Thymus (tissue), 14 donors: ENCODE measurements at places on chromosomes 12 and 14.

DNA sequence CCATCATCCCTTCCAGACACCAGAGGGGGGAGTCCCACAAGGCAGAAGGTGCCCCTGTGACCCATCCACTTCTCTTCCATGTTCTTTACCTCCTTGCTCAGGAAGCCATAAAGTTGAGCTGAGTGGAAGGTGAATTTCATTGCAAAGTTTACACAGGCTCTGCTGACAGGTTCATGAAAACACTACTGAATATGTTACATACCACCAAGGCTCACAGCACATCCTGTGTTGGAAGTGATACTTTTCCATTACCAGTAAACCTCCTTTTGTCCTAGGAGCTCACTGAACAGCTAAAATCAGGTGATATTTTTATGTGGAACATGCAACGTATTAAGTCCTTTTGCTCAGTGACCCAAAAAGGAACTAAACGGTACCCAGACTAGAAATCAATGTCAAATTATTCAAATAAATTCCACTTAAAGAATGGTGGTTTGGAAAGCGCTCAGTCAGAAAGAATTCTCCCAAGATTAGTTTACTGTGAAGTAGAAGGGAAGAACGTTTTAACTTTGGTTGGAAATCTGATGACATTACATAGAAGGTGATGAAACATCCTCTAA is 196.2 kb upstream of the NUDT4 start:
- peak; percentile 27 for DNase-seq

DNA sequence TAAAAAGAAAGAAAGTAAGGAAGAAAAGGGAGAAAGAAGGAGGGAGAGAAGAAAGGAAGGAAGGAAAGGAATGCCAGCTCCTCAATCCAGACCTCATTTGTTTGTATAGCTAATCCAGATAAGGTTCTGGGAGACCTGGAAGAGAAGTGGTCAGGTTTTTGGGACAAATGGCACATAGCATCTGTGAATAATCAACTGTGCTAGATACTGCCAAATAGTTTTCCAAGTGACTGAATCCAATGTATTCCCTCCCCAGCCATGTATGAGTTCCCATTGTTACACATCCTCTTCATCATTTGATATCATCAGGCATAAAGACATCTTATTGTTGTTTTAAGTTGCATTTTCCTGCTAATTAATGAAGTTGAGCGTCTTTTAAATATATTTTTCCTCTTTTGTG is 18.6 kb upstream of the PTGR2 start:
- DNase-seq, result no peak

DNA sequence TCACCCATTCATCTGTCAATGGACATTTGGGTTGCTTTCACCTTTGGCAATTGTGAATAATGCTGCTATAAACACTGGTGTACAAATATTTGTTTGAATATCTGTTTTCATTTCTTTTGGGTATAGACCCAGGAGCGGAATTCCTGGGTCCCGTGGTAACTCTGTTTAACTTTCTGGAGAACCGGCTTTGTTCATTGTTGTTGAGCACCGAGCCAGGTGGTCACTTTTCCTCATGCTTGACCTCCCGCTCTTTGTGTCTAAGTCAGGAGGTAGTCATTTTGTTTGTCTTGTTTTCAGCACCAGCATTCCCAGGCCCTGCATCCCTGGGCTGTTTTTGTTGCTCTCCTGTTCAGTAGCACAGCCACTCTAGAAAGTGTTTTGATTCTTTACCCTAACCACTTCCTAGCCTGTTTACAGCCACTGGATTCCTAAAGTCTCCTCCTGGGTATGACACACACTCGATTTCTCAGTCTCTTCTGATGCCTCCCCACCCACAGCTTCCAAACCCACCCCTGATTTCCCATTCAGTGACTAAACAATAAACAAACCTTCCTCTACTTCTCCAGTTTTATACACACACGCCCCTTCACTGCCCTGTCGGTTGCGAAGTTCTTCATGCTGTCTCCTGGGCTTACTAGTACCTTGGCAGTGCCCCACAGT is 37.9 kb downstream of the B4GALNT3 start:
- no peak for DNase-seq

DNA sequence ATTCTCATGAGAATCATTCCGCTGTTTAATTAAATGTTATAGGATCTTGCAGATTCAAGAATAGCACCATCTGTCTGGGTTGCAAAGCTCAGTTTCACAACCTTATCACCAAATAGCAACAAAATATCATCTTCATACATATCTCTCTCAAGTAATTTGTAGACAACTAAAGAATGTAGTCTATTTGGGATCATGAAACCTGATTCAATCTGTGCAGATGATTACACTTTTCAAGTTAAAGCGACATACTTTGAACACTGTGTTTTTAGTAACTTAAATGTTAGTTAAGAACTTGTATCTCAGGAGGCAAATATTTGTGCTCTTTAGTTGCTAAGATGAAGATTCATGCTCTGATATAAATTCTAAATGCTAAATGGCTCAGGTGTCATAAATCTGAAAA is 14.8 kb downstream of the MED13L start:
- no peak for DNase-seq

GRCh38 chr12:107064687-107065086 is 28.7 kb downstream of the CRY1 start:
- DNase-seq, result no peak

- no peak for DNase-seq
Measured at GRCh38 chr14:52328276-52328675, 14.2 kb downstream of the PTGER2 start.
